Activated B cell treated with CpG ODN at 0.5 μM for 24 hours (primary cell): ENCODE measurements at places on chromosomes 13 and 19. TPM values are rescaled to one million over a fixed set of nuclear protein-coding genes. Genes with fewer than 3 reads are reported as not detected.

The PRSS57 gene
- not detected in 2 replicates for total RNA-seq

The ANGPTL4 gene
- total RNA-seq: not detected in 2 replicates

The SIAH3 gene
- total RNA-seq: not detected in 2 replicates

The GTF2F2 gene
- total RNA-seq: 19.4 and 19.8 TPM in 2 replicates

The ODAD3 gene
- 0.29 TPM in 1 of 2 replicates, not detected in the other for total RNA-seq

The CYP2A7 gene
- not detected in 2 replicates for total RNA-seq

The OR7C1 gene
- total RNA-seq: not detected in 2 replicates

The SUGP1 gene
- 68.6 and 73.0 TPM in 2 replicates for total RNA-seq

The ACP7 gene
- not detected in 2 replicates for total RNA-seq

The ANKRD10 gene
- 212 and 256 TPM in 2 replicates for total RNA-seq

The KRTDAP gene
- total RNA-seq: not detected in 2 replicates

The LHB gene
- not detected in 2 replicates for total RNA-seq

The ZNF524 gene
- total RNA-seq: 12.6 and 16.1 TPM in 2 replicates

The POLRMT gene
- total RNA-seq: 54.7 and 58.2 TPM in 2 replicates

The ENOX1 gene
- not detected in 2 replicates for total RNA-seq

The KLK14 gene
- 0.76 and 0.82 TPM in 2 replicates for total RNA-seq

The PDX1 gene
- not detected in 2 replicates for total RNA-seq

The SGCG gene
- not detected in 2 replicates for total RNA-seq

The EVI5L gene
- 9.2 and 12.8 TPM in 2 replicates for total RNA-seq

The CACNG6 gene
- total RNA-seq: not detected in 2 replicates

The JAK3 gene
- 213 and 256 TPM in 2 replicates for total RNA-seq

The SHANK1 gene
- total RNA-seq: not detected in 2 replicates

The F10 gene
- total RNA-seq: not detected in 2 replicates

The ZNF98 gene
- not detected in 2 replicates for total RNA-seq

The KCNRG gene
- total RNA-seq: 1.9 and 3.1 TPM in 2 replicates

The PSG2 gene
- total RNA-seq: not detected in 2 replicates

The TMEM38A gene
- 3.1 and 4.0 TPM in 2 replicates for total RNA-seq

The CGB2 gene
- total RNA-seq: not detected in 2 replicates

The CD22 gene
- total RNA-seq: 920 and 1,096 TPM in 2 replicates

The USF2 gene
- total RNA-seq: 233 and 236 TPM in 2 replicates

The EBPL gene
- 20.0 and 22.4 TPM in 2 replicates for total RNA-seq

The EPS8L1 gene
- 0.38 and 1.0 TPM in 2 replicates for total RNA-seq

The SIGLEC6 gene
- total RNA-seq: 16.4 and 28.7 TPM in 2 replicates

The NLRP4 gene
- 0.31 and 0.34 TPM in 2 replicates for total RNA-seq

The CDX2 gene
- total RNA-seq: not detected in 2 replicates

The ERICH4 gene
- total RNA-seq: not detected in 2 replicates

The PIH1D1 gene
- total RNA-seq: 110 and 111 TPM in 2 replicates

The USHBP1 gene
- total RNA-seq: 0.42 and 0.44 TPM in 2 replicates

The CASP14 gene
- not detected in 2 replicates for total RNA-seq

The APOE gene
- not detected in 2 replicates for total RNA-seq

The IGFL3 gene
- not detected in 2 replicates for total RNA-seq

The ATP8B3 gene
- 2.3 and 3.9 TPM in 2 replicates for total RNA-seq

The SLC27A5 gene
- total RNA-seq: 8.0 and 10.2 TPM in 2 replicates
